Suprapubic skin (tissue), 4 donors: ENCODE measurements at places on chromosomes 5 and 9. TPM values are rescaled to one million over a fixed set of nuclear protein-coding genes. Genes with fewer than 3 reads are reported as not detected.

The PCDHA5 gene
- not detected for total RNA-seq

DNA sequence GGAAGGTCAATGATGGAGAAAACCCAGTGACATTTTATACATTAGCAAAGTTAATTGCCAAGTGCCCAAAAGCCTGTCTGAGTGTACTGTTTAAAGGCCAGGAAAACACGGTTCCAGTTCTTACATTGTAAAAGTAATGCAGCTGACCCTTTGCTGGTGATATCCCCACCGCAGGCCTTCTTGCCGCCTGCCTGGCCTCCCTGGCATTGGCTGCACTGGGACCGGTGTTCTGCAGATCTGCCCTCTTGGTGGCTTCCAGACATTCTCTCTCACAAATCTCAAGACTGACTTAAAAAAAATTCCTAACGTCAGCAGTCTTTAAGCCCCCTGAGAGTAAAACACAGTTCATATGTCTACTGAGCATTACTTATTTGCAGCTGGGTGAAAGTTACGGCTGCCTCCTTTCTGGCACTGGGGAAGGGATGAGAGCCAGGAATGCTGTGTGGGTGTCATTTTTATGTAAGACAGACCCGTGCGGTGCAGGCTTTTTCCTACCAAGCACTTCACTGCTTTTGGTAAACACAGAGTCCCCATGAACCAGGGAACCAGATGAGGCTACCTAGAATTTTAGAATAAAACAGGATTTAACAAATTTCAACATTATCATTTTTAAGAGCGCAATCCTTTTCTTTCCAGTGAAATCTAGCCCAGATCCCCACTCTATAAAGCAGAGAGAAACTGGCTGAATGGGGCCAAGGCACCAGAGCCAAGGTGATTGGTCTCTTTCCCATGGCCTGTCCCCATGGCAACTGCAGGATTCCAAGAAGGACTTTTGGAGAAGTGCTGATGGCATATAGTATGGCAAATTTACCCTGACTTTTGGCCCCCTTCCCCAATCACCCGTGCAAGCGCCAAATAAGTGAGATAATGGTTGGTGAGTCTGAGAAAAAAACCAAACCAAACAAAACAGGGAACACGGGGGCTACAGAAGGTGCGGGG lies 80.8 kb downstream of the LMNB1 start:
- no peak for DNase-seq
- H3K27ac ChIP-seq = no peak overlapping the region

DNA sequence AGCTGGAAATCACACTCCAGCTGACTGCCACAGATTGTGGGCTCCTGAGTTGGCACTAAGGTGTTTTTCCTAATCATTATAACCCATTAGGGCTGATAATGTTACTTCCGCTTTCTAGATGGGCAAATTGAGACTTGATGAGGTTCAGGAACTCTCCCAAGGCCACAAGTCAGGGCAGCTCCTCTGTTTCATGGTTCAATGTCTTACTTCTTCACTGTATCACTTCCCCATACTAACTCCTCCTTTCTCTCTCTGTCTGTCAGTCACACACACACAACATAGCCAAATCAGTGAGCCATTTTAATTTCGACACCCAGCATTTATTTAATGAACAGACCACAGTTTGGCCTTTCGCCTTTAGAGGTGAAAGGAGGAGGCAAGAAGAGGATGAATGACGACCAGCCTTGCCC lies 17.8 kb upstream of the TRAF1 start:
- H3K36me3 ChIP-seq = no peaks in the 10 kb centered on the region
- no peak for DNase-seq
- no peak overlapping the region for H3K27ac ChIP-seq
- no peak overlapping the region for H3K4me3 ChIP-seq
- no peaks in the 10 kb centered on the region for H3K27me3 ChIP-seq
- peaks cover 32% of the 10 kb centered on the region for H3K4me1 ChIP-seq

The IL13 gene
- 1.4 TPM for total RNA-seq

- no peaks in the 10 kb centered on the region for H3K36me3 ChIP-seq
- no peaks in the 10 kb centered on the region for H3K4me1 ChIP-seq
- no peak for DNase-seq
- no peak overlapping the region for H3K4me3 ChIP-seq
Measured at GRCh38 chr9:34151398-34151797, 24.9 kb upstream of the DCAF12 start.

The KCNV2 gene
- total RNA-seq = not detected

- no peaks in the 10 kb centered on the region for H3K27me3 ChIP-seq
- no peak overlapping the region for H3K4me3 ChIP-seq
- no peaks in the 10 kb centered on the region for H3K4me1 ChIP-seq
- H3K36me3 ChIP-seq = no peaks in the 10 kb centered on the region
- H3K27ac ChIP-seq = no peak overlapping the region
Measured at GRCh38 chr5:60101573-60101972, 208.0 kb upstream of the PDE4D start.

The TMEM8B gene
- 9.9 TPM for total RNA-seq

The DDX46 gene
- 21.8 TPM for total RNA-seq

DNA sequence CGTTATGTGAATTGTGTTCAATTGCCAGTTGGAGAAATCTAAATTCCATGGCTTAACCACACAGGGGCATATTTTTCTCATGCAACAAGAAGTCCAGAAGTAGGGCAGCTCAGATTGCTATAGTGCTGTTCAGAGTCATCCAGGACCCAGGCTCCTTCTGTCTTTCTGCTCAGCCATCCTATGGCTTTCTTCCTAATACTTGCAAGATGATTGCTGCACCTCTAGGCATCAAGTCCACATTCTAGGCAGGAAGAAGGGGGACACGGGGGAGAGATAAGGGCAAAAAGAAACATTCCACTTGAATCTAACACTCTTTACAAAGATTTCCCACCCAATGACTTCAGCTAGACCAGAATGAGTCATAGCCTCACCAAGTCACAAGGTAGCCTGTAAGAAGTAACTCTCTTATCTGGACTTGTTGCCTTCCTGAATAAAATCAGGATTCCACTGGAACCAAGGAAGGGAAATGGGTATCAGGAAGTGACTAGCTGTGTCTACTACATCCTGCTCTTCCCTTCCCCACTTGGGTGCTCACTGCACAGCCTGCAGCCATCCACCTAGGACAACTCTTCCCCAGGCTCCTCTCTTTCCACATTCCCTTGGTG lies 5.3 kb downstream of the ERAP2 start:
- H3K4me3 ChIP-seq = no peak overlapping the region
- H3K27ac ChIP-seq = no peak overlapping the region
- H3K27me3 ChIP-seq = no peaks in the 10 kb centered on the region
- H3K36me3 ChIP-seq = peaks cover 6% of the 10 kb centered on the region
- DNase-seq = no peak

DNA sequence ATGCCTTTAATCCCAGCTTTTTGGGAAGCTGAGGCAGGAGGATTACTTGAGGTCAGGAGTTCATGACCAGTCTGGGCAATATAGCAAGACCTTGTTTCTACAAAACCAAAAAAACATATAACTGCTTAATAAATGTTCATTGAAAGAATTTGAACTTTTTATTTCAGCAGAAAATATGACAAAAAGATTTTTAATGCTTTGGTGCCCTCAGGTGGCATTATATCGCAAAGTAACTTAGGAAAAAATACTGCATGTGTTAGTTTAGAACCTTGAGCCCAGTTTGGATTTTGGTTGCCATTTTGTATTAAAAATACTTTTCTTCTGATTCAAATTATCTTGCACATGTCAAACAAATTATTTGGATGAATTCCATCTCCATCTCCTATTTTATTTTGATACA lies 103.2 kb downstream of the GPBP1 start:
- H3K36me3 ChIP-seq = no peaks in the 10 kb centered on the region
- no peaks in the 10 kb centered on the region for H3K27me3 ChIP-seq
- H3K4me1 ChIP-seq = no peaks in the 10 kb centered on the region
- DNase-seq = no peak
- H3K4me3 ChIP-seq = no peak overlapping the region

The SPINK13 gene
- total RNA-seq = 0.55 TPM

- DNase-seq = no peak
- H3K4me1 ChIP-seq = no peaks in the 10 kb centered on the region
- H3K4me3 ChIP-seq = no peak overlapping the region
- H3K27me3 ChIP-seq = no peaks in the 10 kb centered on the region
- H3K27ac ChIP-seq = no peak overlapping the region
Measured at GRCh38 chr5:170404398-170404797, 15.2 kb upstream of the KCNMB1 start.

The SLC25A2 gene
- 4.5 TPM for total RNA-seq

DNA sequence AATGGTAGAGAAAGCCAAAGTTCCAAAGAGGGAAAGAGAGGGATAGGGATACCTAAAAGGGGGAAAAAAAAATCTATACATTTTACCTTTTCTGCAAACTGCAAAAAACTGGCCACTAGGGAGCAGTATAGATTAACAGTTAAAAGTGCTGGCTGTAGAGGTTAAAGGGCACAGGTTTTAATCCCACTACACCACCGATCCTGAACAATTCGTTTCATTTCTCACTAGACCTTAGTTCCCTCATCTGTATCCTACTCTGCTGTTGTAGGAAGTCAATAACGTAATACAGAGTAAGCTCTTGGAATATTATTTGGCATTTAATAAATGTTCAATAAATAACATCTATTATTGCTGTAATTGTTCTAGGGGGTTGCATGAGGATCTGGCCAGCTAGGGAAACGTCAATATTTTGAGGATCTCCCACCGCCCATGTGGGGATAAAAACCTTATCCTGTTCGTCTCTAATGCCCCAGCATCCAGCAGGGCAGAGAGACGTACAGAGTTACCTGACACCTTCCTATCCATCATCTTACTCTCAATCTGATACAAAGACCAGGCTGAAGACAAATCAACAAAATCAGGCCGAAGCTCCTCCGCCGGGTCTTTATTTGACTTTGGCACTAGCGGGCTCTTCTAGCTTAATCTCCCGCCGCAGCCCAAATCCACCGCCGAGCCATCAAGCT lies 757 bp downstream of the CDC26 start:
- H3K36me3 ChIP-seq = peaks cover 55% of the 10 kb centered on the region
- H3K4me1 ChIP-seq = peaks cover 24% of the 10 kb centered on the region
- no peaks in the 10 kb centered on the region for H3K27me3 ChIP-seq
- peak overlapping the region; percentile 72 for H3K4me3 ChIP-seq
- no peak for DNase-seq

The IRX1 gene
- total RNA-seq = 5.4 TPM

The RRAGA gene
- 37.4 TPM for total RNA-seq

GRCh38 chr9:4700091-4700490 lies 20.7 kb downstream of the CDC37L1 start:
- no peak overlapping the region for H3K27ac ChIP-seq
- peaks cover 50% of the 10 kb centered on the region for H3K36me3 ChIP-seq
- H3K27me3 ChIP-seq = no peaks in the 10 kb centered on the region
- DNase-seq = no peak
- no peak overlapping the region for H3K4me3 ChIP-seq

The STRBP gene
- total RNA-seq = 10.6 TPM

DNA sequence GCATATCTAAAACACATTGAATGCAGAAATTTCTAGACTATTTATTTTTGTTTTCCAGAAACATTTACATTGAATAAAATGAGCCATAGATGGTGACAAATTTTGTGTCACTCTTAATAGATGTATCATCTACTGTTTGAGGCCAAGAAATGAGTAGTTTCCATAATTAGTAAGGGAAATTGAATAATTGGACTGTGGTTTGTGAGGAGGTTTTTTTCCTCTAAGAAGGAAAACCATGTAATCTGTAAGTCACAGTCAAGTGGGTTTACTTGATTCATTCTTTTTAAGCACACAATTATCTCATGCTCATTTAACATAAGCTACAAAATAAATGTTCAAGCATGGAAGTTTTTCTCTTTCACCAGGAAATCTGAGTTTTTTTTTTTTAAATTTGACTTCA lies 876.4 kb downstream of the NR2F1-AS1 start:
- H3K27me3 ChIP-seq = no peaks in the 10 kb centered on the region
- H3K4me3 ChIP-seq = no peak overlapping the region
- no peaks in the 10 kb centered on the region for H3K4me1 ChIP-seq
- no peak for DNase-seq
- no peak overlapping the region for H3K27ac ChIP-seq

The CER1 gene
- total RNA-seq = not detected

The FBXO10 gene
- 2.7 TPM for total RNA-seq

GRCh38 chr5:44401611-44402010 lies 12.4 kb upstream of the FGF10 start:
- no peak overlapping the region for H3K27ac ChIP-seq
- no peaks in the 10 kb centered on the region for H3K27me3 ChIP-seq
- no peak for DNase-seq
- no peaks in the 10 kb centered on the region for H3K4me1 ChIP-seq

GRCh38 chr5:123755653-123756317 lies 243.8 kb downstream of the CSNK1G3 start:
- H3K4me1 ChIP-seq = peaks cover 16% of the 10 kb centered on the region
- no peaks in the 10 kb centered on the region for H3K27me3 ChIP-seq
- H3K27ac ChIP-seq = no peak overlapping the region
- no peak for DNase-seq
- no peak overlapping the region for H3K4me3 ChIP-seq
- no peaks in the 10 kb centered on the region for H3K36me3 ChIP-seq

DNA sequence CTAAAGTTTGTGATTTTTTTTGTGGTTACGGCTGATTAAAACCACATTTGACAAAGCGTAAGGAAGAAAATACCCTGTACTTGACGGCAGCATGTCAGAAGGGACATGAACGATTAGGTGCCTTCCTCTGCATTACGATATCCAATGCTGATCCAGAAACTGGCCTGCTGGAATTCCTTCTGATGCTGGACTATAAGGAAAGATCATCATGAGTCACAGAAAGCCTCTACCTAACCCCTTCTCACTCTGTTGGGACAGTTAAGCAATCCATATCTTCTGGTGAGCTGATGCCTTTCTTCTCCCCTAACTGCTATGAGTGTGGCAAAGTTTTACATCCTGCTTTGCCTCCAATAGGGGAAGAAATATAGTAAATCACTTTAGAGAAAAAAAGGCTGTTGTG lies 78.4 kb upstream of the PAPPA start:
- no peak overlapping the region for H3K4me3 ChIP-seq
- H3K4me1 ChIP-seq = no peaks in the 10 kb centered on the region
- H3K27ac ChIP-seq = no peak overlapping the region
- no peaks in the 10 kb centered on the region for H3K36me3 ChIP-seq
- no peaks in the 10 kb centered on the region for H3K27me3 ChIP-seq

GRCh38 chr5:85304524-85304923 lies 919.8 kb upstream of the EDIL3 start:
- no peak overlapping the region for H3K27ac ChIP-seq
- no peaks in the 10 kb centered on the region for H3K4me1 ChIP-seq
- H3K27me3 ChIP-seq = no peaks in the 10 kb centered on the region
- DNase-seq = no peak
- no peaks in the 10 kb centered on the region for H3K36me3 ChIP-seq
- H3K4me3 ChIP-seq = no peak overlapping the region

DNA sequence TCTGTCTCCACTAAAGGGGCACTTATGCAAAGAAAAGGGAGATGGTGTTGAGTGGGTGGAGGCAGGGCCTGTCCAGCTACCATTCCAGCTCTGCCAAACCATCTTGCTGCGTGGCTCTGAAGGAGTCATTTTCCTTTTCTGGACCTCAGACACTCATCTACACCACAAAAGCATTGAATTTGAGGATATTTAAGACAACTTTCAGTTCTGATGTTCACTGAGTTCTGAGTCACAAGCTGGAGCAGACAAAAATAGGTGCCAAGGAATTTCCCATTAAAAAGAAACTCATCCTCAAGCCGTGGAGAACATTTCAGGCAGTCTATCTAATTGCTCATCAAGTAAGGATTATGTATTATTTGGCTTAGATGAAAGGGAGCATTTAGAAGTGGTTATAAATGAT lies 195.0 kb upstream of the TBC1D2 start:
- H3K4me3 ChIP-seq = no peak overlapping the region
- no peaks in the 10 kb centered on the region for H3K36me3 ChIP-seq
- no peak overlapping the region for H3K27ac ChIP-seq
- DNase-seq = no peak

GRCh38 chr5:77120706-77121105 lies 33.6 kb upstream of the ZBED3 start:
- DNase-seq = no peak
- no peaks in the 10 kb centered on the region for H3K36me3 ChIP-seq
- no peak overlapping the region for H3K27ac ChIP-seq
- H3K4me1 ChIP-seq = no peaks in the 10 kb centered on the region
- no peak overlapping the region for H3K4me3 ChIP-seq
